CD4-positive, alpha-beta memory T cell (primary cell): ENCODE measurements at places on chromosomes 6 and 20. TPM values are rescaled to one million over a fixed set of nuclear protein-coding genes. Genes with fewer than 3 reads are reported as not detected.

- DNase-seq = no peak
Observed at GRCh38 chr6:154359161-154359574, 2.6 kb upstream of the IPCEF1 start.

DNA sequence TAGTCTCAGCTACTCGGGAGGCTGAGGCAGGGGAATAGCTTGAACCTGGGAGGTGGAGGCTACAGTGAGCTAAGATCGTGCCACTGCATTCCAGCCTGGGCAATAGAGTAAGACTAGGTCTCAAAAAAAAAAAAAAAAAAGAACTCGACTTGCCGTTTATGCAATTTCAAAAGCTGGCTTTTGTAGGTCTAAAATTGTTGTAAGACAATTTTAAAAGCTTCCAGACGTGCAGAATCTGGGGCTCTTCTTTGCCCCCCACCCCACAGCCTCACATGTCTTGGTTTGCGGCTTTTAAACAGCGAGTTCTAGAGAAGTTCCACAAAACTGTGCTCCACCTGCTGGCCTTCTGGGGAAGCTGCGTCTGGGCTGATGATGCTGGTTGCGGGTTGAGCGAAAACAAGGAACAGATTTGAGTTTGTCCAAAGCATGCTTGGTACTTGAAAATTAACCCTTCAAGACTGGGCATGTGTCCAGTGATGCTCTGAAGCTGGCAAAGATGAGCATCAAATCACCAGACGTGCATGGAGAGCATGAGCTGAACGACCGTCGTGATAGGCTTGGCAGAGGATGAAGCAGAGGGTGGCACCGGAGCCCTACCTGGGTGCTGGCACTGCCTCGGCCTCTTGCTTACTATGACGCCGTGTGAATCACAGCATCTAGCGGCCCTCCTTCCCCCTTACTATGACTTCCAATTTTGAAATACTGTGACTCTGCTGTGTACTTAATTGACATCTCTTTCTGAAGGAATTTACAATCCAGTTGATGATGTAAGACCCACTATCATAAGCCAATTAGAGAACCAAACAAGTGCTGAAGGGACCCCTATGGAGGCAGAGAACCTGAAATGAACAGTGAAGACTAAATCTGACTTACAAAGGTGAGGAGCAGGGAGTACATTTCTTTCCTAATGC lies 171.4 kb downstream of the GMPR start:
- DNase-seq = peak; percentile 45

GRCh38 chr6:84568971-84569370 lies 195.4 kb downstream of the TBX18 start:
- no peak for DNase-seq

Gene BHLHE23
- not detected for total RNA-seq

- no peak for DNase-seq
Observed at GRCh38 chr6:3016473-3017280, 17.0 kb downstream of the NQO2 start.

GRCh38 chr6:4943716-4944115 lies 60.1 kb downstream of the RPP40 start:
- no peak for DNase-seq

Gene TENT5A
- total RNA-seq = 5.8 TPM
